ENCODE measurements at places on chromosomes 6 and 20.

- no peak for DNase-seq
Observed at GRCh38 chr6:52999456-52999855, 4.4 kb upstream of the GSTA4 start.

GRCh38 chr6:156906451-156906850, 129.3 kb downstream of the ARID1B start:
- DNase-seq = no peak

DNA sequence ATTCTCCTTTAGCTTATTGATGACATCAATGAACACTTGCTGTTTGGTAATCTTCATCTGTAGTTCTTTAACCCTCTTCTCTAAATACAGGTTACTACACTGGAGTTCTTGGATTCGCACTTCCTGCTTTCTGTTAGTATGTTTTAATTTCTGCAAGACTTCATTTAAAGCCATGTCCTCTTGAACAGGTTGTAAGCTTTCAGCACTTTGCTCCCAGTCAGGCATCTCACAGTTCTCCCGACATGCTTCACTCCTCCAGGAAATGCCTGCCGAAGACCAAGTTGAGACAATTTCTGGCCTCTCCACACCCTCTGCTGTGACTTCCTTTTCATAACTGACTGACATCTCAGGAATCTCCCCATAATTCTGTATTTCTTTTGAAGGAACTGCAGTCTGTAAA, 15.8 kb downstream of the CAGE1 start:
- no peak for DNase-seq

GRCh38 chr6:151317103-151317994, 74.0 kb downstream of the ZBTB2 start:
- no peak for DNase-seq

GRCh38 chr6:137878029-137878428, 11.0 kb downstream of the TNFAIP3 start:
- no peak for DNase-seq

- no peak for DNase-seq
Observed at GRCh38 chr6:132190815-132191175, 210.5 kb downstream of the MOXD1 start.

DNA sequence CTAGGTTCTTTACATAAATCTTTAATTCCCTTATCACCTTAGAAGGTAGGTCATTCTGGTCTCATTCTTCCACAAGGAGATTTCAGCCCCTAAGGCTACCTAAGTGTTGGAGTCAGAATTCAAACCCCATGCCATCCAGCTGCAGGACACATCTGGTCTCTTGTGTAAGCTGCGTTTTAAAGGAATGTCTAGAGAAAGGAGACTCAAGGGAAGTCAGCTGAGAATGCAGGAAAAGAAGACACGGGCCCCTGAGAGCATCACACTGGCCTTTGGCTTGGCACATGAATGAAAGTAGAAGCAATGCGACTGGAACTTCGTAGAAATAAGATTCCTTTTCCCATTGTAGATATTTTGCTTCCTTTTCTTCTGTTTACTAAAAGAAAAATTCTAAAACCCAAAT, 76.7 kb upstream of the SYNJ2 start:
- no peak for DNase-seq

GRCh38 chr6:49519660-49520059, 19.9 kb downstream of the GLYATL3 start:
- no peak for DNase-seq

DNA sequence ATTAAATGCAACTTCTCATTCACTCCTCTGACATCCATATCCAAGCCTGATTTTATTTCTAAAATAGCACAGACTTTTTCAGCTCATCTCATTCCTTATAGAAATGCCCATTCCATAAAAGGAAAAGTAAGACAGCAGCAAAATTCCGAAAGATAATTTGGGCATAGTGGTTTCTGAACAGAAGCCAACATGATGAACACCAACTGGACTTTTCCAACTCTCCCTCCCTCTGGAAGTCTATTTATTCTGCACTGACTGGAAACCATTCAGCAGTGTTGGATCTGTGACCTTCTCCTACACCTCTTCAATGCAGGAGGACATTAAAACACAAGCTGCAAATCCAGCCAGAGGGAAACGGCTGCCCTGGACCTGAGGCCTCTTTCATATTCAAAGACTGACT, 306.2 kb upstream of the NT5E start:
- DNase-seq = no peak

DNA sequence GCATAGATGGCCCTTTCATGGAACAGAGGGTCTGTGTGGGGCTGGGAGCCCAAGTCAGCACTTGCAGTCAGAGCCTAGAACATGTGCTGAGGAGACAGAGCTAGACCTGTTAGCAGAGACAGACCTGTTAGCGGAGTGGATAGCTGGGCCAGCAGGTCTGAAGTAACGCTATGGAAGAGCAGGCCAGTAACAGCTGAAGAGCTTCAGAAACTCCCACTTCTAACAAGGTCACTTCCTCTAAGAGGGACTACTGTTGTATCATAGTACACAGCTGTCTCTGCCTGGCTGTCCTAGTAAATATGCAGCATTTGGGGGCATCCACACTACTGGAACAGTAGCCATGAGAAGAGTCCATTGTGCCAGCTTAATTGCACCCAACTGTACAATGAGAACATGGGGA, 41.2 kb upstream of the POLR1H start:
- no peak for DNase-seq

DNA sequence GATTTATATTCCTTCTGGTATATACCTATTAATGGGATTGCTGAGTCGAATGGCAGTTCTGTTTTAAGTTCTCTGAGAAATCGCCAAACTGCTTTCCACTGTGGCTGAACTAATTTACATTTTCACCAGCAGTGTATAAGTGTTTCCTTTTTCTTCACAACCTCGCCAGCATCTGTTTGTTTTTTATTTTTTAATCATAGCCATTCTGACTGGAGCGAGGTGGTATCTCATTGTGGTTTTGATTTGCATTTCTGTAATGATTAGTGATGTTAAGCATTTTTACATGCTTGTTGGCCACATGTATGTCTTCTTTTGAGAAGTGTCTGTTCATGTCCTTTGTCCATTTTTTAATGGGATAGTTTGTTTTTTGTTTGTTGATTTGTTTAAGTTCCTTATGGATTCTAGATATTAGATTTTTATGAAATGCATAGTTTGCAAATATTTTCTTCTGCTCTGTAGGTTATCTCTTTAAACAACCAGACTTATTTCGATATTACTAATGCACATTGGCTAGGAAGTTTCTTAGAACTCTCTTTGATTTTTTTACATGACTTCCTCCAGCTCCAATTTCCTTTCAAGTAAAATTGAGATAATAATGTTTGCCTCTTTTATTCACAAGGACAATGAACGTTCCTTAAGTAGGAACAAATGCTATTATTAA, 12.2 kb upstream of the VNN1 start:
- DNase-seq = no peak

DNA sequence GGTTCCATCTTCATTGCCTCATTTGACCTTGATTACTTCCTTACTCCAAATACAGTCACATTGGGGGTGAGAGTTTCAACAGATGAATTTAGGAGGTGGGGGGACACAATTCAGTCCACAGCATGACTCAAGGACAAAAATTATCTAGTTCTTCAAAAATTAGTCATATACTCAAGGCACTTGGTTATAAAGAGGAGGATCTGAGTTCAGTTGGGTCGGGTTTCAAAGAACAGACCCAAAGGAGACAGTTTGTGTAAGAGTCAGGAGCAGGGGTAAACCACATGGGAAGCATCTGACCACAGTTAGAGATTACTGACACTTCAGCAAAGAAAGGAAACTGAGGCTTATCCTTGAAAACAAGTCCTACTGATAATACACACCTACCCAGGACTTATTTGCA, 138.0 kb downstream of the TBC1D7 start:
- no peak for DNase-seq

DNA sequence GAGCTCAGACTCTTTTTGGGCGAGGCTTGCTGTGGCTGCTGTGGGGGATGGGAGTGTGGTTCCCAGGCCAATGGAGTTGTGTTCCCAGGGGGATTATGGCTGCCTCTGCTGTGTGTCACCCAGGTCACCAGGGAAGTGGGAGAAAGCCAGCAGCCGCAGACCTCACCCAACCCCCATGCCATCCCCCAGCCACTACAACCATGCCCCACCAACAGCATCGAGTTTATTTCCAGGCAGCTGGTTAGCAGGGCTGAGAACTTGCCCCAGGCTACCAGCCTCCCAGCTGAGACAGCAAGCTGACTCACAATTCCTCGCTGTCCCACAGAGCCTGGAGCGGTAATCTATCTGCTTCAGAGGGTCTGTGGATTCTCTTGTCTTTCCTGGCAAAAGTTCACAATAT, 331.7 kb downstream of the FRK start:
- DNase-seq = no peak

DNA sequence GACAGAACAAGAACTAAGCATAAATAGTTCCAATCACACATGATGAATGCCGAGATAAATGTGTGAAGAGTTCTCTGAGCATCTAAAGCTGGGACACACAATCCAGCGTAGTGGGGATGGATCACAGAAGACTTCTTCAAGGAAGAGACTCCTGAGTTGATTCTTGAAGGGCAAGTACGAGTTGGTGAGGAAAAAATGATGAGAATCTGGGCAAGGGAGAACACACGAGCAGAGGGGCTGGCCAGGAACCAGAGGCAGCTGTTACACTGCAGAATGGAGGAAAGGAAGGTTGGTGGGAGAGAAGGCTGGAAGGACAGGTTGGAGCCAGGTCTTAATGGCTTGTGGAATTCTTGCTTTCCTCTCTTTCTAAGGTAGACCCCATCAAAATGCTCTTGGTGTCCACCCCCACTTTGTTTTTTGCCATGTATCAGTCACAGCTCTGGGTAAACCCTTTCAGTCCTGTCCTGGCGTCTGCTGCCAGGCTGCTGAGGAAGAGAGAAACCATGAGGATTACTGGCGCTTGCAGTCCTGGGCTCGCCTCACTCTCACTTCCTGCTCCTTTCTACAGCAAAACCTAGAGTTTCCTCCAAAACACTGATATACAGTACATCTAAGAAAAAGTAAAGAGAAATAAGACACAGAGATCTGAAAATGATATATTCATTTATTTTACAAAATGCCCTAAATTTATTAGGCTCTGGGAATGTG, 127.6 kb upstream of the FAM184A start:
- DNase-seq = no peak

- DNase-seq = no peak
Observed at GRCh38 chr6:89680150-89680549, 41.6 kb upstream of the LYRM2 start.

DNA sequence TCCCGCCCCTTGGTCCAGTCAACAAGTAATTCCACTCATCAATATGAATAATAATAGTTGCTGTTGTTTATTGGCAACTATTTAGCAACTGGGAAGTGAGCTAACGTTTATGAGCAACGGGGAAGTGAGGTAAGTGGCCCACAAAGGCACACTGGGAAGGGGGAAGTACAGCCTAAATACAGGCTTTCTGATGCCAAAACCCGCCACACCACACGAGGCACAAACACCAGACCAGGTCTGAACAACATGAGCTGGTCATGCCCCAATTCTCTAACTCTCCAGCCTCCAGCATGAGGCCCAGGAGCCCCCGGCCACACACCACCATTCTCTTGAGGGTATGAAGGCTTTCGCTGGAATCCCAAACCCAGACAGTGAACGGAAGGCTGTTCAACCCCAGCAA, 50.8 kb downstream of the PREX1 start:
- DNase-seq = no peak

DNA sequence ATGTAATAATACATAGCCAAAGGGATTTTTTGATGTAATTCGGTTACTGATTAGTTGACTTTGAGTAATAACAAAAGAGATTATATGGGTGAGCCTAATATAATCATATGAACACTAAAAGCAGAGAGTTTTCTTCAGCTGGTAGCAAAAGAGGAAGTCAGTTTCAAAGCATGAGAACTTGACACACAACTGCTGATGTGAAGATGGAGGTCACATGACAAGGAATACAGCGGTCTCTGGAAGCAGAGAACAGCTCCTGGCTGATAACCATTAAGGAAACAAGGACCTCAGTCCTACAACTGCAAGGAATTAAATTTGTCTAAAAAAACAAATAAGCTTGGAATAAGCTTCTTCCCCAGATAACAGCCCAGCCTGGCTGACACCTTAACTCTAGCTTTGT, 154.5 kb upstream of the PRND start:
- no peak for DNase-seq

DNA sequence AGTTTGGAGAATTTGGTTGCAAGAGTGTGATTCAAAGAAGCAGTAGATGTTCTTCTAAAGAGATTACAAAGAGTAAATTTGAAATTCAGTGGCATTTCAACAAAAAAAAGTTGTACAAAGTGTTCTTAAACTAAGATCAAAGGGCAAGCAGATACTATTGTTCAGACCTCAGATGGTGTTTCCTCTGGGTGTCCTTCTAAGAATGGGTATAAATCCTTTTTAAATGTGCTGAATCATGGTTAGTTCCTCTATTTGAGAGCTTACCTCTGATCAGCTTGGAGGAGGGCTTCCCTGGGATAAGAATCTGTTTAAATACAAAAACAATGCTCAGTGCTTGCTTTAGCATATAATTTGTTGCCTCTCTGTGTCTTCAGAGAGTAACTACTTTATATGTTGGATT, 6.3 kb downstream of the BMP6 start:
- no peak for DNase-seq

DNA sequence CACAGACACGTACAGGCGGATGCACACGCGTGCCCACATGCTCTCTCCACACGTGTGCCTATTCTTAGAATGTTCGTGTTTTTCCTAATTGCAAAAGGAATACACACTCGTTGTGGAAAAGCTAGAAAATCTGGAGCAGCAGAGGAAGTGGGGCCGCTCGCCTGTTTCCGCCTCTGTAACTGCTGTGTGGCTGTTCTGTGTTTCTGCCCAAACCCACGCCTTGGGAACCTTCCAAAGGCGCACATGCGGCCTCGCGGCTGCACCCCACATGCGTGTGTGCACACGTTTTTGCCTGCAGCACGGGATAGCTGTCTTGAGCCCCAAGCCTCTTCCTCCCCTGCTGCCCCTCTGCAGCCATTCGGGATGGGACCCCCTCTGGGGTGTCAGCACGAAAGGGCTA, 12.2 kb downstream of the SLC17A9 start:
- DNase-seq = no peak

DNA sequence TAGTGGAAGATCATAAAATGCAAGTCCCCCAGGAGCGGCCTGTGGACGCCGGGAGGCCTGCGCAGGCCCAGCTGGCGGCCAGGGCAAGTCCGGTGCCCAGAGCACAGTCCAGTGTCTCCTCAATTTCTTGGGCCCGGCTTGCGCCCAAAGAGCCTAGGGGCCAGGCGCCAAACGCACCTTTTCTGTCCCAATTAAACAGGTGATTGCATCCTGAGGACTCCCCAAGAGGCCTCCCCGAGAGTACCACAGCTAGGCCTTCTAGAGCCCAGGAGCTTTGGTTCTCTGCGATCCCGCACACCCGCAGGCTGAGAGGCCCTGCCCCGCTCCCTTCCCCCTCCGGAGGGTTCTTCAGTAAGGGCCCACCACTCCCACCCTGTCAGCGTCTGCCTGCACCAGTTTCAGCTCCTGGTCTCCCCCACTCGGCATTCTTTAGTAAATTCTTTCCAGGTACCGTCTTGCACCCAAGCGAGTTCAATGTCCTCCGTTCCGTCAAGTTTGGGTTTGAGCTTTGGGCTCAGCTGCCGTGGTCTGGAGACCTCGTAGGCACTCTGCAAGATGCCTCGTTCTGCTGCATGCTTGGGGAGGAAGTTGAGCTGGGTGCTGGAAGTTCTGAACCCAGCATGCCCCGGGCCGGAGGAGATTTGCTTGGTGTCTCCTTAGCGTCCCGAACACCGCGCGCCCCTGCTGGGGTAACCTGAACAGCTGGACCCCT, 3.9 kb upstream of the NKX2-2 start:
- DNase-seq = no peak

Data from bone marrow (tissue), 2 donors.